ENCODE measurements at places on chromosomes 5 and 9.

DNA sequence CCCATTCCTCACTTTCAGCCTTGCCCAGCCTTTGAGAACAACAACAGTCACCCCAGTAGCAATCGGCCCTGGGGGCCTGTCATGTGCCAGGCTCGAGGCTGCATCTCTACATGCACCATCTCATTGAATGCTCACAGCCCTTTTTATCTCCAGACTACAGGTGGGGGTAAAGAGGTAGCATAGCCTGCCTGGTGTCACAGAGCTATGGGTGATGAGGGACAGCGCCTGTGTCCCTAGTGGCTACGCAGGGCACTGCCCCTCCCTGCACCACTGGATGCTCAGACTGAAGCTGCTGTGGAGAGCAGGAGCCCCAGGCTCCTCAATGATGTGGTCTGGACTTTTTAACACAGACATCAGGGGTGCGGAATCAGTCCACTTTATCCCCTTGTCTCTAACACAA, 2.8 kb downstream of the CAMK2A start:
- DNase-seq, result no peak

- DNase-seq, result no peak
Measured at GRCh38 chr9:132027752-132028663, 51.7 kb downstream of the MED27 start.

DNA sequence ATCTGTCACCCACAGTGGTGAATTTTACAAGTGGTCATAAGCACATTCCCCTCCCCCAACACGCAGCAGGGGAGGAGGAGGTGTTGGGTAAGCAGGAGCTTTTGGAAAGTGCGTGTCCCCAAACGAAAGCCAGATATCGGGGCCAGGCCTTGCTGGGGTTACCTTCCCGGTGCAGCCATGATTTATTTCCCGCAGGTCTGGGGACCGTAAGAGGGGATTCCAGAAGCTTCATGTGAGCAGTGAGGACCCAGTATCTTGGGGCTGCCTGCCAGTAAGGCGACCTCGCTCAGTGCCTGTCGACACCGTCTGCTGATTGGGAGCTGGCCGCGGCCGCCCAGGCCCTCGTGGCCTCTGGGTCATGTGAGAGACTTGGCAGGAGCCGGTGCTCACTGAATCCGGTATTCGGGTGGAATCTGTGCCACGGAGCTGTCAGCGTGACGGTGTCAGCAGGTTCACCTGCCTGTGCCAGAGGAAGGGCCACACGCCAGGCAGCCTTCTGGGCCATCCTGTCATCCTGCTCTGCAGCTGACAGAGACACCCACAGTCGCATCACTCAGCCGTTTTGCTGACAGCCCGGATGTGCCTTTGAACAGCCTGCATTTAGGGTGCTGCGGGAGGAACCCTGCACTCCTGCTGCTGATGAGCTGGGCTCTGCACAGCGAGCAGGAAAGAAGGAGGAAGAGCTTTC, 37.3 kb downstream of the SEC61B start:
- no peak for DNase-seq

DNA sequence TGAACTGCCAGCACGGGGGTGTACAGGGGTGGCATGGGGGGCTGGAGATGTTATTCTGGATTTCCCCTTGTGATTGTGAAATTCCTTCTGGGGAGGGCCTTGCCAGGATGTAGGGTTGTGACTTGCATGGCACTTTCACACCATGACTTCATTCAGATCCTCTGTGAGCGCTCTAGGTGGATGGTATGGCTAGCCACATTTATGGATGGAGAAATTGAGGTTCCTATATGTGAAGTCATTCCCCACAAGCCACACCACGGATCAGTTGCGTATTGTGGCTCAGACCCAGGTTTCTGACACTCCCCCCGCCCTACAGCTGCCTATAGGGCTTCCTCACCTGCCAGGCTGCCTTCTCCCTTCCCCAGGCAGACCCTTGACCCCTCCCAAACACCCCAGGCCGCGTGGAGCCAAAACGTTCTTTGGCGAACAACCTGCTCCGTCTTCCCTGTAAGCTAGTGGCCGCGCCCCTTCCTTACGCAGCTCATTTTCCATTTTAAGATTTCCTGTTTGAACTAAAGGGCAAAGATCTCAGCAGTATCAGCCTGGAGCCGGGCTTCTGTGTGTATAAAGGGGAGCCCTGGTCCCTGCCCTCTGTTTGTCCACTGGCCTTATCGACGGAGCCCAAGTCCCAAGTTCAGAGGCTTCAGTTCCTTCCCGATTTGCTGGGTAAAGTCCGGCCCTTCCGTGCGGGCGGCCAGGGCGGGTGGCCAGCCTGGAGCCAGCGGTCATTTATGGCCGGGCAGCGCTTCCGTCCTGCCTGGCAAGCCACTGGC, 97.8 kb upstream of the KLF4 start:
- no peak for DNase-seq

DNA sequence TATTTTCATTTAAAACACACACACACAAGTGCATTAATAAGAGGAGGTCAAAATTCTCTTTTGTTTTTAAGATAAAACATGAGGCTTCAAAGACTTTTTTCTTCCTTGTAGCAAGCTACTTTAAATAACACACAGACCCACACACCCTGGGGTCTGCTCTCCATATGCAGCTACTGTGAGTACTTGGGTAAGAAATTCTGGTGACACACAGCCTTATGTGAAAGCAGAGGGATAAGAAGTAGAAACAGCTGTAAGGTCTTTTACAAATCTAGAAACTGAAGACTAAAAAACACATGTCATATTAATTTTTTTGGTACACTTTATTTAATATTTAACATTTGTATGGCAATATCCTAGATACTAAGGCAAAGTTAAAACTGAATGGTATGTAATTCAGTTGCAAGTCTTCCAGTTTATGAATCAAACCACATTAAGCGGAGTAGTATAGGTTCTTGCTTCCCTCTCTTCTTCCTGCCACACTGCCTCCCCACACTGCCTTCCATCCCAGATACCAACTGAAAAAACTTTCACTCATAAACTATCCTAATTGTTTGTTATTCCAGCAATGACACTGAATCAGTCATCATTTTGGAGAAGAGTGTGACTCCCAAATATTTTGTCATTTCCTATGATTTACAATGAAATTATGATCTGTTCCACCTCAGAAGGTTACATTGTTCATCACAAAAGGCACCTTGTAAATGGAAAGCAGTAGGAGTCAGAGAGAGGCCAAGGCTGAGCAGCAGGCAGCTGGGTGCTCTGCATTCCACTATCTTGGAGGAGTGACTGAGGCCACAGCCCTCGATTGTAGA, 92.0 kb downstream of the PLCXD3 start:
- DNase-seq, result no peak

DNA sequence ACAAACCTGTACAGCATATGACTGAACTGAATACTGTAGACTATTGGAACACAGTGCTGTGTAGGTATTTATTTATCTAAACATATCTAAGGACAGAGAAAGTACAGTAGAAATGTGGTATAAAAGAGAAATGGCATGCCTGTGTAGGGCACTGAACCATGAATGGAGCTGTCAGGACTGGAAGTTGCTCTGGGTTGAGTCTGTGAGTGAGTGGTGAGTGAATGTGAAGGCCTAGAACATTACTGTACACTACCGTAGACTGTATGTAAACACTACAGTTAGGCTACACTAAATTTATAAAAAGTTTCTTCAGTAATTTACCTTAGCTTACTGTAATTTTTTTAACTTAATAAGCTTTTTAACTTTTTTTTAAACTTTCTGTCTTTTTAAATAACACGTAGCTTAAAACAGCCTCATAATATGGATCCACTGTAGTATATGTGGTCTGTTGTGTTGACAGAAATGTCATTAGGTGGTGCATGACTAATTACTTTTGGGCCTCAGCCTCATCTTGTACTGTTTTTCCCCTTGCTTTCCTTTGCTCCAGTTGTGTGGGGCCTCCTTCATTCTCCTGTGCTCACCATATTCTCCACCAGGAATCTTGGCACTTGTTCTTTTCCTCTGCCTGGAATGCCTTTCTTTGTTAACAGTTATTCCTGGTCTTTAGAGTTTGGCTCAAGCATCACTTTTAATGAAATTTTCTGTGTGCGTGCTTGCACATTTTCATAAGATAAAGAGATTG, 8.8 kb downstream of the SPIN1 start:
- DNase-seq, result no peak

GRCh38 chr5:147733075-147733474, 49.5 kb downstream of the JAKMIP2 start:
- no peak for DNase-seq

DNA sequence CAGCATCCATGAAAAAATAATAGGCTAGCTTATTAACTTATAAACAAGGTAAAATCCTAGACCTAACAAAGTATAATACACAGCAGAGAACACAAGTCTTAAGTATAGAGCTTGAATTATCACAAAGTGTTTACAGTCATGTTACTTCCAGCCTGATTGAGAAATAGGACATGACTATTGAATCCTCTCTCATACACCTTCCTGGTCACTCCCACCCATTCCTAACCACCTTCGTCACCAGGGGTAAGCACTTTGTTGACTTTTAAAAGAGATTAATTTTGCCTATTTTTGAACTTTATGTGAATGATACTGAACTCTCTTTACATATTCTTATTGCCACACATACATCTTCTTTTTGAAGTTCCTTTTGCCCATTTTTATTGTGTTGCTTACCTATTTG, 325.8 kb downstream of the PJA2 start:
- no peak for DNase-seq

DNA sequence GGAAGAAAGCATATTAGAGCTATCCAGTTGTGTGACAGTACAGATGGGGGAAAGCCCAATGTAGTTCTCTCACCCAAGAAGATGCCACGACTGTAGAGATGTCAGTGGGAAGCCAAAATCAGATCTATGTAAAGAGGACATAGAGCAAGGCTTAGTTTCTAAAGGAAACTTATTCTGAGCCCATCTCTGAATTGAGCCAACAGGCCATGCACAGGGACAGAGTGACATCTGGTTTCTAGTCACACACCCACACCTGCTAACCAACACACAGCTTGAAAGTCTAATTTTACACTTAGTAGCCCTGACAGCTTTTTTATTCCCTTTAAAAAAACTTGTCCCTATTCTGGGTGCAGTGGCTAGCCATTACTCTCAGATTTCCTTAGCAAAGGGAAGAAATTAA, 22.3 kb downstream of the PRELID2 start:
- DNase-seq, result no peak

GRCh38 chr9:111348821-111349271, 18.8 kb upstream of the OR2K2 start:
- no peak for DNase-seq

DNA sequence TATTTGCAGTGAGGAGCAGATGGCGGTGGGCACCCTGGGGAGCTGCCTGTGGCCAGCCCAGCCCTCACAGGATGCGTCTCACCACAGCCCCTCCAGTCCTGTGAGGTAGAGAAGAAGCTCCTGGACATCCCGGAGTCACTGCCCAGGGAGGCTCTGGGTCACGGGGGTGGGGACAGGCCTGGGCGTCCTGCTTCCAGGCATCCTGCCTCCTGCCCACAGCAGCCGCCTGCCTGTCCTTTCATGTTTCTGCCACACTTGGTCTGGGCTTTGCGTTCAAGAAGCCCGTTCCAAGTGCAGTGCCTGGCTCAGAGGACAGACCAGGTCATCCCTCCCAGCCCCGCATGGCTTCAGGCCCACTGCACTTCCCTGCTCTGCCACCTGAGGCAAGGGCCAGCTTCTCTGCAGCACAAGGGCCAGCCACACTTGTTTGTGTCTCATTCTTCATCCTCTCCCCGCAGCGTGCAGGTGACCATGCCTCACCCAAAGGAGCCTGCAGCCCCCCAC, 38.2 kb downstream of the ZDHHC11B start:
- DNase-seq, result no peak

- no peak for DNase-seq
Measured at GRCh38 chr5:122639033-122639432, 135.8 kb upstream of the SNX2 start.

DNA sequence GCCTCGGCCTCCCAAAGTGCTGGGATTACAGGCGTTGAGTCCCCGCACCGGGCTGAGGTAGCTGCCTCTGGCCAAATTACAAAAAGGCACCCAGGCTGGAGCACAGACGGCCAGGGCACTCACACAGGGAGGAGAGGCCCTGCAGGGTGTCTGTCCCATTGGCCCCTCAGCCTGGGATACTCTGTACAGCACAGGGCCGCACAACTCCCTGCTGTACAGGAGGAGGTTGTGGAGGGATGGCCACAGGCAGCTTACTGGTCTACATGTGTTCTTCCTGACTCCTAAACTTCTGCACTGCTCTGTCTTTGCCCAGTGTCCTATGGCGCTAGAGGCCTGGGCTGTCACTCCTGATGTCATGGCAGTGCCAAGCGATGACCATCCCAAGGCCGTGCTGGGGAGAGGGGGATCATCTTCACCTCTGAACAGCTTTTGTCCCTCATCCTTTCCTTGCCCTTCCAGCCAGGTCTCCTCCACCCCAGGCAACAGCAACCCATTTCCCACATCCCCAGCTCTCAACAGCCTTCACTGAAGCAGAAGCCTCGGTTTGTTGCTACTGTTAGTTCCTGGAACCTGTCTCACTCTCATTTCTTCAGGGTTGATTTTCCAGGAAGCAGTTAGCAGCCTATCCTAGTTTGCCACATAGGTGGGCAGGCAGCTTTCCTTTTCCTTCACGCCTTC, 1.8 kb upstream of the CNOT6 start:
- DNase-seq, result no peak

- no peak for DNase-seq
Measured at GRCh38 chr5:126864042-126864688, 87.2 kb downstream of the LMNB1 start.

DNA sequence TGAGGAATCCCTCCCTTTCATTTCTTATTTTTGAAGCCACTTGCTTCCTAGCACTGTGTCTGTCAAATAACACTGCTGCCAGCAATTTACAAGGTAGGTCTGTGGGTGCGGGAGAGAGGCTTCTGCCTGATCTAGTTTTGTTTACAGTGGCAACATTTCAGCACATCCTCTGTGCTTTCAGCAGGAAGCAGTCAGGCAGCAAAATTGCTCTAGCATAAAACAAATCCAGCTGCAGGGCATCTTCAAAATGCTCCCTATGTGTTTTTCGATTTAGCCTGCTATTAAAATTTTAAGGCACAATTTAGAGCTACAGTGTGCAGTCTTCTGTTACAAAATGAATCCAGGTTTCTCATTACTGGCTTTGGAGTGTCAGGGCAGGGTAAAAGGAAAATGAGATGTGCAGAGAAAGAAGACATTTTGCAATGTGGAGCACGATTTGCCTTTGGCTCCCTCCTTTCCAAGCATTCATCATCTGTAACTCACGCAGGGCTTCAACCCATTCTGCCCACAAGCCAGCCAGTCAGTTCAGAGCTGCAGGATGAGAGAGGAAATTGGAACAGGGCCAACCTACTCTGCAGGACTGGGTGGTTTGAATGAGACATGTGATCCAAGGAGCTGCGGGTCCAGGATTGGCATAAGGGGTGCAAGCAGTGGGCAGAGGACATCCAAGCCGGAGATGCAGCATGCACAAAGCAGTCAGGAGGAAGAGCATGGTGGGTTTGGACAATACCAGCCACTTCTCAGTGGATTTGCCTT, 143.4 kb upstream of the APC start:
- no peak for DNase-seq

Measured in GM12878 (cell line).